ENCODE measurements at places on chromosomes 1 and 21. TPM values are rescaled to one million over a fixed set of nuclear protein-coding genes. Genes with fewer than 3 reads are reported as not detected.

Gene ZNF678
- 14.7 TPM for total RNA-seq

Gene BEST4
- not detected for total RNA-seq

Gene GPATCH3
- 12.0 TPM for total RNA-seq

DNA sequence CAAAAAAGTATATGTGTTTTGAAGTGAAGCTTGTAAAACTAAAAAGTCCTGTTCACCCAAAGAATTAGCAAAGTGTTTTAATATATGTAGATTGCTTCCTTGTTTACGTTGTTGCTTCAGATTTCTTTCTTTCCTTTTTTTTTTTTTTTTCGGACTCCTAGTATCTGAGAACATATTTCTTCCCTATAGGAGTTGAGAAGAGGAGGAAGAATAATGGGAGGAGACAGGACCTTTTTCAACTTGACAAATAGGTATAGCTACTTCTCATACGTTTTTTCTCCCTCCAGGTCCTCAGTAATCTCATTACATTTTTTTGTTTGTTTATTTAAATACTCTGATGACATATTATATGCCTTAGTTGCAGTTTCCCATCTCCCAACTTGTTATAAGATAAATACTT lies 8.9 kb downstream of the DISP1 start:
- no peaks in the 10 kb centered on the region for H3K27me3 ChIP-seq
- peaks cover 18% of the 10 kb centered on the region for H3K4me1 ChIP-seq
- no peak overlapping the region for H3K4me3 ChIP-seq
- no peak for DNase-seq

DNA sequence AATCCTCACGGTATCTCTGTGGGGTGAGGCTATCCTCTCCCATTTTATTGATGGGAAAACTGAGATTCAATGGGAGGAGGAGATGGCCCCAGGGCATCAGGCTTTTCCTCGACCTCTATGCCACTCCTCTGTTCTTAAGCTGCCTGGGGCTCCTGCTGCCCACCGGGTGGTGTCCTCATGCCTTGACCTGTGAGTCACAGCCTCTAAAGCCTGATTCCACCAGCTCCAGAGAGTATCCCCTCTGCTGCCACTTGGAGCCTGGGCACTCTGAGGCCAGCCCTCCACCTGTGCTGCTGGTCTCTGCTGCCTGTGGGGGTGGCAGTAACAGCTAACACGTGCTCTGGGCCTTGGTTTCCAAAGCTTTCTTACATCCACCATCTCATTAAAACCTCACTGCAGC lies 241.2 kb downstream of the TRABD2B start:
- H3K27me3 ChIP-seq, result no peaks in the 10 kb centered on the region
- no peaks in the 10 kb centered on the region for H3K36me3 ChIP-seq
- DNase-seq, result no peak
- H3K4me1 ChIP-seq, result peaks cover 35% of the 10 kb centered on the region

GRCh38 chr1:80450711-80451110 lies 1350.0 kb upstream of the ADGRL2 start:
- no peaks in the 10 kb centered on the region for H3K36me3 ChIP-seq
- DNase-seq, result no peak
- H3K4me3 ChIP-seq, result no peak overlapping the region
- no peak overlapping the region for H3K27ac ChIP-seq
- H3K4me1 ChIP-seq, result no peaks in the 10 kb centered on the region

DNA sequence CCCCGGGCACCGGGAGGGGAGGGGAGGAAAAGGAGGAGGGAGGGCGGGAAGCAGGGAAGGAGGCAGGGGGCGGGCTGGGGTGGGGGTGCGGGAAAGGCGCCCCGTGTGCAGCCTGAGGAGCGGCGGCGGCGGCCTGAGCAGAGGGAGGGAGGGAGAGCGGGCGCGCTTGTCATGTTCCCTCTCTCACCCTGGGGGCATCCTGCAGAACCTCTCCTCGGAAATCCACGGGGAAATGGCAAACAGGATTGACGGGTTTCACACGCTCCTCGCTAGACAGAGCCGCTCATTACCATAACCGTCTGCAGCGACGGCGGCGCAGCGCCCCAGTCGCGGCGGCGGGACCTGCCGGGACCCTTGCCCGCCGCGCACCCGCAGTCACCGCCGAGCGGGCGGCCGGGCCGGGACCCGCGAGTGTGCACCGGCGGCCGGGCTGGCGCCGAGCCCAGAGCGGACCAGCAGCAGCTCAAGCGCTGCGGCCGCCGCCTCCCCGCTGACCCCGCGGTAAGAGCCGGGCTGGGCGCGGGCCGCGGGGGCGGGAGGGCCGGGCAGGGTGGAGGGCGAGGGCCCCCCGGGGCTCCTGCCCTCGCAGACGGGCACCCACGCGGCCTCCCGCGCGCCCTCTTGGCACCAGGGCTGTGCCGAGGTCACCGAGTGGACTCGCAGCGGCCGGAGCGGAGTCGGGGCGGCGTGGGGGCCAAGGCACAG lies at the start of gene SERTAD4:
Gene SERTAD4, plus strand, starts transcription at position 286 of the 705 bp plus-strand sequence. CDS start 5,165 bp downstream, outside the sequence.
- DNase-seq, result peak; percentile 46
- peaks cover 48% of the 10 kb centered on the region for H3K27me3 ChIP-seq
- no peak within 1 kb of the TSS for H3K27ac ChIP-seq
- no peaks in the 10 kb centered on the region for H3K36me3 ChIP-seq

GRCh38 chr1:224271106-224271505 lies 58.9 kb downstream of the NVL start:
- H3K4me3 ChIP-seq, result no peak overlapping the region
- H3K27ac ChIP-seq, result no peak overlapping the region
- no peak for DNase-seq
- no peaks in the 10 kb centered on the region for H3K27me3 ChIP-seq

DNA sequence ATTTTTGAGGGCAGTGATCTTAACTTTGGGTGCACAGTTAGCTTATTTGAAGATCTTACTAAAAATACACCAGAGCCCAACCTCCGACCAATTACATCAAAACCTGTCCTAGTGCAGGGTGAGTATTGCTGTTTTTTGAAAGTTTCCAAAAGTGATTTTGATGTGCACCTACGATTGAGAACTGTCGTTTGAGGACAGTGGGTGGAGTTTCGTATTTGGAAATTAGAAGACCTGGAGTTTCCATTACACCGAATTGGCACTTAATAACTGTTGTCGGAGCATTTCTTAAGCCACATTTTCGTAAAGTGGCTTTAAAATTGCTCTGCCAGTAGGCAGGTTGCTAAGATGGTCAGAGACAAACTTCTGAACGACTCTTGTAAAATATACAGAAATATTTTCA lies 1.1 kb downstream of the SOD1 start:
- peaks cover 4% of the 10 kb centered on the region for H3K4me1 ChIP-seq
- H3K4me3 ChIP-seq, result peak overlapping the region; percentile 95
- no peaks in the 10 kb centered on the region for H3K27me3 ChIP-seq
- H3K27ac ChIP-seq, result no peak overlapping the region
- DNase-seq, result no peak

Gene HTR1D
- total RNA-seq, result not detected

GRCh38 chr21:30580132-30580531 lies 10.1 kb downstream of the KRTAP22-2 start:
- no peaks in the 10 kb centered on the region for H3K27me3 ChIP-seq
- H3K4me3 ChIP-seq, result no peak overlapping the region
- H3K36me3 ChIP-seq, result no peaks in the 10 kb centered on the region
- H3K4me1 ChIP-seq, result no peaks in the 10 kb centered on the region
- DNase-seq, result no peak

DNA sequence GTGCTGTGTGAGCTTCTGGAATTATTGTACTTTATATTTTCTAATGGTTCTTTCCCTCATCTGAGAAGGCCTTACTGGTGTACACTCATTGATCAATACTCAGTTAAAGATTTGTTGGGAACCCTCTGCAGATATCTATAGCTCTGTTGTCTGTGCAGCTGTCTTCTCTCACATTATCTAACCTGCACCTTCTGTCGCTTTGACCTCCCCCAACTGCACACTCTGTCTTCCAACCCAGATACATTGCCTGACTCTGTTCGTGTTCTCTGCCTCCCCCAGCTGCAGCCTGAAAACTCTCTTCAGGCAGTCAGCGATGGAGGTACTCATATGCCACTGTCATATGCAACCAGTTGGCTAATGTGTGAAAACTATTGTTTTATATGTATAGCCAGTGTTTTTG lies 334.3 kb downstream of the NCAM2 start:
- H3K36me3 ChIP-seq, result no peaks in the 10 kb centered on the region
- H3K4me1 ChIP-seq, result no peaks in the 10 kb centered on the region
- no peak overlapping the region for H3K27ac ChIP-seq
- no peaks in the 10 kb centered on the region for H3K27me3 ChIP-seq

GRCh38 chr1:51945591-51945990 lies 44.9 kb downstream of the RAB3B start:
- no peaks in the 10 kb centered on the region for H3K4me1 ChIP-seq
- H3K27me3 ChIP-seq, result no peaks in the 10 kb centered on the region
- no peaks in the 10 kb centered on the region for H3K36me3 ChIP-seq
- no peak overlapping the region for H3K4me3 ChIP-seq

Gene COL11A1
- not detected for total RNA-seq

Gene LY9
- not detected for total RNA-seq

GRCh38 chr21:30268608-30269197 lies 14.0 kb downstream of the KRTAP24-1 start:
- no peaks in the 10 kb centered on the region for H3K4me1 ChIP-seq
- DNase-seq, result peak; percentile 67
- no peaks in the 10 kb centered on the region for H3K36me3 ChIP-seq
- H3K27ac ChIP-seq, result no peak overlapping the region
- 0 out of 2 replicates have a peak, but pooled peaks cover 2% of the 10 kb centered on the region for H3K27me3 ChIP-seq

Gene AMY1B
- not detected for total RNA-seq

Gene CD5L
- total RNA-seq, result not detected

Gene FMO2
- total RNA-seq, result not detected

Gene HMGCS2
- not detected for total RNA-seq

DNA sequence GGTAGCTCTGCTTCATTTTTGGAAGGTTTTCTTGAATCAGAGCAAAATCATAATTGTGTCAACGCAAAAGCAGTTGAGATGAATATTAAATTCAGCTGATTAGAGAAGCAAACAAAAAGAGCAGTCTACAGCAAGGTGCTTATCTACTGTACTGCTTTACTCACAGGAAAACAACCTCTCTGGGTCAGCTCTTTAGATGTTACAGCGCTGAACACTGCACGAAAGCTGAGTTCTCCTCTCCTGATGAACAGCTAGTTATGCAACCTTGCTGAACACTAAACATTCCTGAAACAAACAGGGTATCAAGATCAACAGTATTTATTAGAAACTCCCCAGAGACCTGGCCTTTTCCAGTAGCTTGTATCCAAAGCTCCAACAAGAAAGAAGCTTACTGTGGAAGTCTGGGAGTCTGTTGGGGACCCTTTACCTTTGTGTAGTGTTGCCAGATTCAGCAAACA lies 41.3 kb downstream of the TBCE start:
- no peak overlapping the region for H3K27ac ChIP-seq
- peaks cover 24% of the 10 kb centered on the region for H3K4me1 ChIP-seq
- DNase-seq, result no peak
- H3K4me3 ChIP-seq, result no peak overlapping the region
- H3K27me3 ChIP-seq, result no peaks in the 10 kb centered on the region

GRCh38 chr1:28950449-28950848 lies 36.1 kb downstream of the EPB41 start:
- DNase-seq, result no peak
- H3K4me1 ChIP-seq, result no peaks in the 10 kb centered on the region
- no peaks in the 10 kb centered on the region for H3K27me3 ChIP-seq
- H3K27ac ChIP-seq, result no peak overlapping the region

GRCh38 chr1:12542138-12542465 lies 75.9 kb downstream of the DHRS3 start:
- H3K27ac ChIP-seq, result no peak overlapping the region
- no peaks in the 10 kb centered on the region for H3K27me3 ChIP-seq
- no peaks in the 10 kb centered on the region for H3K36me3 ChIP-seq
- H3K4me3 ChIP-seq, result no peak overlapping the region
- H3K4me1 ChIP-seq, result peaks cover 18% of the 10 kb centered on the region

- H3K4me1 ChIP-seq, result no peaks in the 10 kb centered on the region
- no peak overlapping the region for H3K27ac ChIP-seq
- no peaks in the 10 kb centered on the region for H3K27me3 ChIP-seq
- DNase-seq, result peak; percentile 2
- no peaks in the 10 kb centered on the region for H3K36me3 ChIP-seq
- H3K4me3 ChIP-seq, result no peak overlapping the region
Observed at GRCh38 chr1:2639607-2640521, 7.0 kb upstream of the MMEL1 start.

- no peak overlapping the region for H3K27ac ChIP-seq
- H3K4me3 ChIP-seq, result no peak overlapping the region
- DNase-seq, result no peak
- H3K27me3 ChIP-seq, result no peaks in the 10 kb centered on the region
- no peaks in the 10 kb centered on the region for H3K4me1 ChIP-seq
Observed at GRCh38 chr1:31913968-31914367, 24.2 kb downstream of the PTP4A2 start.
